ENCODE measurements at places on chromosomes 16 and 17.

DNA sequence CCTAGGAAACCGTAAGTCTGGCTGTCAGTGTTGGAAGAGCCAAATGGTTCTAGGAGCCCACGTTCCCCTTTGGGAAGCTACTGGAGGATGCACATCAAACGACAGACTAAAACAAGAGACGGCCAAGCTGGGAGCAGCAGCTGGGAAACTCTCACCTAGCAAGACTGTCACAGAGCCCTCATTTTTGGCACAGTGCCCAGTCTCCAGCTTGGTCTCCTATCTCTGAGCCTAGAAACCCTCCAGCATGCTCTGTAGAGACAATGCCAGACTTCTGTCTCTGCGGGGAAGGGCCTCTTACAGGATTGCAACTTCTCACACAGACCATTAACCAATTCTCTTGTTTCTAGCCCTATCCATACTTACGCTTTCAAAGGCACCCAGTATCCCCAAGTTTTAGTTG lies 23.5 kb downstream of the GTF3C1 start:
- DNase-seq, result no peak

- DNase-seq, result peak; percentile 86
These were observed 347.2 kb downstream of the SOX9 start for GRCh38 chr17:72467841-72468653.

DNA sequence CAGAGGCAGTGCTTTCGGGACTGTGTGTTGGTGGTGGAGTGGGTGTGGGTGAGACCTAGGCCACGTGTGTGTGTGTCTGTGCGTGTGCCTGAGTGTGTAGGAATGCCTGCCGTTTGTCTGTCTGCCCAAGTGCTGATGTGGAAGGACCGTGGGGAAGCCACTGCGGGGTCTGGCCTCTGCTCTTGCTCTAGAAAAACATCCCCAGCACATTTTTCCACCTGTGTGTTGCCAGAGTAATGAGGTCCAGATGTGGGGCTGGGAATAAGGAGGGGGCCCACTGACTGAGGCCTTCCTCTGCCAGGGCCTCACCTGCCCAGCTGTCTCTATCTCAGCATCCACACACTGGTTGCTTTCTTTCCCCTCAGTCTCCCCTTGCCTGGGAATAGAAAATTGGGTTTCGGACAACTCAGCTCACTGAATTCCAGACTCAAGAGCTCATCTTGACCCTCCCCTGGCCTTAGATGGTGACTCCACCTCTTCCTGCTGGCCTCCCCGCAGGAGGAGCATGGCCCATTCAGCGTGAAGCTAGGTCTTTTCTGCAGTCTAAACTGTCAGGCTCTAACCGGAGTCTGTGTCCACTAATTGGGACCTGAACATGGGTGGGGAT lies 7.6 kb downstream of the SGCA start:
- no peak for DNase-seq

DNA sequence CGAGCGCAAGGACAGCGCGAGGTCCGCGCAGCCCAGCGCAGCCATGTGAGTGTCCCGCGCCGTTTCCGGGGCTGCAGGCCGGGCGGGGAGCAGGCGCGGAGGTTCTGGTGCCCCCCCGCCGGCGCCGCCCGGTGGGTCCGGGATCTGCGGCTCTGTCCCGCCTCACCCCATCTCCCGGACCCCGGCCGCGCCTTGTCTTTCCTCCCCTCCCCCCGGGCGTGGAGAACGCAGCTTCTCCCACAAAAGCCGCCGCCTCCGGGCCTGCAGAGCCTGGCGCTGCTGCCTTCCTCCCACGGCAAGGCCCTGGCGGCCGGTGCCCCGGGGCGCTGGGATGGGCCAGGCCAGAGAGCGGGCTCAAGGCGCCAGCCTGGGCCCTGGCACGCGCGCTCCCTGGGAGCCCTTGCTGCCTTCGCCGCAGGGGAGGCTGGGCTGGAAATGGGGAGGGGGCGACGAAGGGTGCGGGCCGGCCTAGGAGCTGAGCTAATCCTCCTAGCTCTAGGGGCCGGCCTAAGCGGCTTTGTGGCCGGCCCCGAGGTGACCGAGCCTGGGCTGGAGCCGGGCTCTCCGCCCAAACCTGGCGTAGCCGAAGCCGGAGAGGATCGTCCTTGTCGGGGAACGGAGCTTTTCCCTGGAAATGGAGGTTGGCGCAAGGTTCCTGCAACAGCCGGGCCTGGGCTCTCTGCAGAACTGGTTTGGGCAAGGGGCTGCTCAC lies 397 bp downstream of the RIPOR1 start:
- DNase-seq, result peak; percentile 91

DNA sequence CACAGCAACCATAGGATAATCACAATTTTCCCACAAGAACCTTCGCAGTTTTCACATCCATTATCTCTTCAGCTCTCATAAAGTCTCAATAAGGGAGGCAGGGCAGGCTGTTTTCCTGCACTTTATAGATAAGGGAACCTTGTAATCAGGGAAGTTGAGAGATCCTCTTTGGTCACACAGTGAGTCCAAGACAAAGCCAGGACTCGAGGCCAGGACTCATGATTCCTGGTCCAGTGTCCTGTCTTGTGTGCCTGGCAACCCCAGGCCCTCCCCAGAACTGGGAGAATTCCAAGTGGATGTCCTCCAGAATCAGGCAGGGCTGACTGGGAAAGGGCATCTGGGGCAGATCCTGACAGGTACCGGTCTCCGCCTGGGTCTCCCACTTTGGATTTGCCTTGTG lies 23.1 kb upstream of the PHF12 start:
- DNase-seq, result no peak

DNA sequence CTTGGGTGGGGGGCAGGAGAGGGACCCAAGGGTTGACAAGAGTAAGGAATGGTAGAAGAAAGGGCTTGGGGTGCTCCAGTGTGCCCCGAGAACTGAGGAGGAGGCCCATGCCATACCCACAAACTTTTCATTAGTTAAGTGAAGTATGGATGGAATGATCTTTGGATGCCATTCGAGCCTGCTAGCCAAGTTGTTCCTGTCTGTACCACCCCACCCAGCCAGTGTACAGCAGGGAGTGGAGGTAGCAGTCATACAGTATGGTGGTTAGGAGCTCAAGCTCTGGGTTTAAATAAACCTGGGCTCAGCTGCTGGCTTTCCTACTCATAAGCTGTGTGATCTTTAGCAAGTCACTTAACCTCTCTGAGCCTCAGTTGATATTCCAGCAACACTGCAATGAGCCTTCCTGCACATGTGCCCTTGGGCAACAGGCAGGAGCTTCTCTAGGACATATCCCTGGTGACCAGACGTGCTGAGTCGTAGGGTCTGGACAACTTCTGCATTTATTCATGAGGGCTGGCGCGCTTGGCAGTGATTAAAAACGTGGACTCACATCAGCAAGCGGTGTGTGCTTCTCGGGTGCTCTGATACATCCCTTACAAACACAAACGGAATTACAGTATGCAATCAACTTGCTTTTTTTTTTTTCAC lies 22.9 kb downstream of the ITPRIPL2 start:
- DNase-seq, result peak; percentile 85

- no peak for DNase-seq
These were observed 7.2 kb downstream of the UBFD1 start for GRCh38 chr16:23564575-23565363.

GRCh38 chr16:48352648-48353390 lies 32.4 kb downstream of the SIAH1 start:
- no peak for DNase-seq

GRCh38 chr17:29569245-29569950 lies 897 bp downstream of the TP53I13 start:
- peak; percentile 15 for DNase-seq

GRCh38 chr17:6893382-6894205 lies 62.1 kb upstream of the TEKT1 start:
- no peak for DNase-seq

DNA sequence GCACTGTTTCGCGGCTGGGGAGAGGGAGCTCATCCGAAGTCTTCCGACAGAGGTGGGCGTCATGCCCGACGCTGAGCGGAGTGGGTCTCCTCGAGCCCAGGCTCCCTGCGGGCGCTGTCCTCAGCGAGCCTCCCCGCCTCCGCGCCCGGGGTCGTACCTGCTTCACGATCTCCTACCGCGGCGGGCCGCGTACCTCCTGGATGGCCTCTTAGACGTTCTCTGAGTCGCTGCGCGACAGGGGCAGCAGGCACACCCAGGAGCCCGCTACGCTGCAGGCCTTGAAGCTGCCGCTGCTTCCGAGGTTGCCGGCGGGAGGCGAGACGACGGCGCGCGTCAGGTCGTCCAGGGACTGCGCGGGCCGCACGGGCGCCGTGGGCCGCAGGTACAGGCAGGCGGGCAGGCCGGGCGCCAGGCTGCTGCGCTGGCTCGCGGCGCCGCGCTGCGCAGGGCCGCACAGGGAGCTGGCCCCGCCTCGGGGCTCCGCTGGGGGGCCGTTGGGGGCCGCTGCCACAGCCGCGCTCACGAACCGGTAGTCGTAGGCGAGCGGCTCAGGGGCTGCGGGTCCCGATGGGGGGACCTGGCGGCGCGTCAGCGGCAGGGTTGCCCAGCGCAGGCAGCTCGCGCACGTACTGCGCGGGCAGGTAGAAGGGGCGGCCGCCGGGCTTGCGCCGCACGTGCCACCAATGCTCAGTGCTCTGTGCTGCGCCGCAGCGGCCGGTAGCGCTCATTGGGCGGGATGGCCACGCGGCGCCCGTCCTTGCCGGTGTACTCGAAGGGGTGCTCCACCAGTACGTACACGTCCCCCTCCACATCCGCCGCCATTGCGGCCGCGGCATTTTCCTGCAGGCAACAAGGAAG lies 116.4 kb upstream of the SMURF2 start:
- DNase-seq, result no peak

DNA sequence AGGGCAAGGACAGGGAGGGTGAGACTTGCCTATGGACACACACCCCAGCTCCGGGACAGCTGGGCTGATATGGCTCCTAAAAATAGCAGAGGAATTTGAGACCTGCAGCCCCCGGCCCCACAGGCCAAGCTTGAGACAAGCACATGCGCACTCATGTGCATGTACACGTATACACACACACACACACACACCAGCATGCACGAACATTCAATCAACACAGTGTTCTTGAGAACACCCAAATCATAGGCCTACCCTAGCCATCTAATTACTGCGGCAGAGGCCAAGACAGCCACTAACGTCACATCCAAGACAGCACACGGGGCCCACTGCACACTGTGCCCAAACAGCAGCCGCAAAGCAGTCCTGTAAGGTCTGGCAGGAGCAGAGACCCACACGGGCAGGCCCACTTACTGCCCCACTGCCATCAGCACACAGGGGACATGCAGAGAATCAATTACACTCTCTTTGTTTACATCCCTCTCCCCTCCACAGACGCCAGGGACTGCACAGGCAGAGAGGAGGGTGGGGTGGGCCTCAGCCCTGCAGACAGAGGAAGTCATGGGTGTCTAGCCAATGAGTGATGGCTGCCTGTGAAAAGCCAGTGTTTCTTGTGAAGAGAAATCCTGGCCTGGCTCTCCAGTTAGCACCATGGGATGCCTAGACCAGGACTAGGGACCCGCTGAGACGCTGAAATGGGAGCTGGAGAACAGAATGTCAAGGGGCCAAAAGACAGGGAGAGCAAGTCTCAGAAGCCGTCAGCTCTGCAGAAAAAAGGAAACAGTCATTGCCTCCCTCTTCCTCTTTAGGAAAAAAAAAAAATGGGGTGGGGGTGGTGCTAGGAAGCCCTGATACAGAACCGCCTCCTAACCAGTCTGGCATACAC lies 39.3 kb downstream of the MYO18A start:
- no peak for DNase-seq

DNA sequence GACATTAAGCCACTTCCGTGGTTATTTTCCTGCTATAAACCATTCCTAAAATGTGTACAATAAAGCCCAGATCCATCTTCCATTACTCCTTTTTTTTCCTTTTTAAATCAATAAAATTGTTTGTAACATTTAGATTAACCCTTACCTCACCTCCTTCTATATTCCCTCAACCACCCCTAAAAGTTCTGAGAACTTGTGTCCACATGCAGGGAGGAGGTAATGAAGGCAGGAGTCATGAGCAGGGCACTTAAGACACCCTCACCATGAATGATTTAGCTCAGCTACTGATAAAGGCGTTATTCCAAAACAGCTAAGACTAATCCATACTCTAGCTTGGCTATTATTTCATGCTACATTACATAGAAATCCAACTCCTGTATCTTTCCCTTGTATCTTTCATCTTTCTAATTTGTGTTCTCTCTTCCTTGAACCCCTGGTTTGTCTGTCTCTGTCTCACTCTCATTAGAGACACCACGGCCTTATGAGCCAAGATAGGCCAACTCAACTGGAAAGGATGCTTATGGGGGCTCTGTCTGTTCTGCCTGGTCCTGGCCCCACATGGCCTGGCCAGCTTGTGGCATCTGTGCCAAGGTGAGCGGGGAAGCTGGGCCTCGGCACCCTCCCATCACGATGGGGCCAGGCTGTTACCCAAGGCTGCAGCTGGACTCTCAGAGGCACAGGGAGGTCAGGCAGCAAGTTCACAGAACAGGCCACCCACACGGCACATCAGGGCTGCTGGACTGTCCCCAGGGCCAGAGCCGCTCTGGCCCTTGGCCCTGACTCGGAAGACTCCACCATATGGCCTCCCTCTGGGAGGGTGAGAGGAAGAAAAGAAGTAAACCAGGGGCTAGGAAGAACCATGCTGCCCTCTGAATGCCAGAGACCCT lies 294.4 kb downstream of the SOX9 start:
- no peak for DNase-seq

GRCh38 chr17:6749519-6749918 lies 6.3 kb upstream of the XAF1 start:
- no peak for DNase-seq

- DNase-seq, result no peak
These were observed 39.3 kb downstream of the BAIAP2 start for GRCh38 chr17:81073967-81074839.

DNA sequence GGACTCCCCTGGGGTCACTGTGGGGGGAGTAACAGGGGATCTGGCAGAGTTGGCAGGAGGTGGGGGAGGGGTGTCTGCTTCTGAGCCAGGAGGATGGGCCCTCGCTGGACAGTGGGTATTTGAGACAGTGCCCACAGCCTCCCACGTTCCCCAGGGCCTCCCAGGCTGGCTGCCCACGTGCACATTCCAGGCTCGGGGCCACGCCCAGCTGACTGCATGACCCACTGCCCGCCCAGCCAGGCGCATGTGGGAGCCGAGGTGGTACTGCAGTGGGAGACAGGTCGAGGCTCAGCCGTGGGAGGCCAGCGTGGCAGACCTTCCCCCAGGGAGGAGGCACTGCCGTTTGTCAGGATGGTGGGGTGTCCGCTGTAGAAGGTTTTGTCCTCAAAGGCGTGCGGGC lies 38.8 kb downstream of the BAHCC1 start:
- DNase-seq, result no peak

DNA sequence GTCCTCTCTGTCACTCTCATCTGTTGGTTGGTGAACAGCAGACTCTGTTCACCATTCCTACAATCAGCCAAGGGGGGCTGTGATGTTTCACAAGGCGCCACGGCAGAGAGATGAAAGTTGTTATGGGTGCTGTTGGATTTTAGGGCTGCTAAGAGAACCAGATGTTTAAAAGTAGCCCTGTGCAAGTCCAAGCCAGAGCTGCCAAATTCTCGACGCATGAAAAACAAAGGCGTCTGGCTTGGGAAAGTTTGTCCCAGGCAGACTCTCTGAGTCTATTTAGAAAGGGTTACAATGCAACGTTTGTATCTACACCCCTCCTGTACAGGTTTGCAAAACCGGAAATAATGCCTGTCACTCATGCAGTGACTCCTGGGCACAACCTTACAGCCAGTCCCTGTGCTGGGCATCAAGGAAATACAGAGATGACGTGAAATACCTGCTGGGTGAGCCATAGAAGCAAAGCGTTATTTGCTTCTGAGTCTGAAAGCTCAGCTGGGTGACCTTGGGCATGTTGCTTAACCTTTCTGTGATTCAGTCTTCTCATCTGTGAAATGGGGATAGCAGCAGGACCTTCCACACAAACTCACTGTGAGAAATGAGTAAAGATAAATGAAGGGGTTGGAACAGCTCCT lies 74.8 kb downstream of the XYLT1 start:
- peak; percentile 33 for DNase-seq
